Vagina (tissue), 2 donors: ENCODE measurements at places on chromosomes 1 and 21. TPM values are rescaled to one million over a fixed set of nuclear protein-coding genes. Genes with fewer than 3 reads are reported as not detected.

GRCh38 chr1:21680381-21680780, 11.2 kb upstream of the RAP1GAP start:
- peaks cover 10% of the 10 kb centered on the region for H3K4me1 ChIP-seq
- H3K36me3 ChIP-seq, result peaks cover 3% of the 10 kb centered on the region
- no peaks in the 10 kb centered on the region for H3K27me3 ChIP-seq
- DNase-seq, result no peak
- no peak overlapping the region for H3K27ac ChIP-seq
- H3K4me3 ChIP-seq, result no peak overlapping the region

DNA sequence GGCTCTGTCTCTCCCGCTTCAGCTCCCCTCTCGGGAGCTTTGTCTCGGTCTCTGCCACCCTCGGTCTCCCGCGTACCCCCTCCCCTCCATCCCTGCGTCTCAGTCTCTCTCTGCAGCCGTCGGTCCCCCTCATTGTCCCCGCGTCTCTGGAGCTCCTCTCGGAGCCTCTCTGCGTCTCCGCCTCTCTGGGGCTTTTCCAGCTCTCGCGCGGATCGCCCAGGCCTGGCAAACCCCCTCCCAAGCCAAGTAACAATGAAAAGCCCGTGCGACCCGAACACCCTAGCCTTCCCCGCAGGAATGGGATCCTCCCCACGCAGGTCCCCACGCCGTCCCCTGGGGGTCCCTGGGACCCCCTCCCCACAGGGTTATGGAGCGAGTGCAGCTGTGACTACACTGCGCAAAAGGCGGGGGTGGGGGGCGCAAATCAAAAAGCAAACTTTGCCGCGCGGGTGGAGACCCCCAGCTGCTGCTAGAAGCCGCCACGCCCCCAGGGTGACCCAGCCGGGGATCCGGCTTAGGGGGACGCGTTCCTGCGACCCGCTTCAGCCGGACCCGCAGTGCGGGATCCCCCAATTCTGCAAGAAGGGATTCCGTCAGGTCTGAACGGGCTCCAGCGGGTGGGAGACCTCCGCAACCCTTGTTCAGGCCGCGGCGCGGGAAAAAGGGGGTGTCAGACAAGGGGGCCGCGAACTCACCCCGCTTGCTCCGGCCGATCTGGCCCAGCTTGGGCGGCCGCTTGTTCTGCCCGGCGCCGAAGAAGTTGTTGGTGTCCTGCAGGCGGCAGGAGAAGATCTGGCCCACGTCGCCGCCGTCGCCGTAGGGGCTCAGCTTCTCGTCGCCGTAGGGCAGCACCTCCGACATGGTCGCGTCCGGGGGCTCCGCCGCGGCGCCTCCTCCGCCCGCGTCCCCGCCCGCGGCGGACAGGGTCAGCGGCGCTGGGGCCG, 1.2 kb downstream of the CAMK2N1 start:
- H3K27ac ChIP-seq, result peak overlapping the region; percentile 85
- H3K4me1 ChIP-seq, result peaks cover 36% of the 10 kb centered on the region
- no peaks in the 10 kb centered on the region for H3K27me3 ChIP-seq
- no peaks in the 10 kb centered on the region for H3K36me3 ChIP-seq
- peak overlapping the region; percentile 60 for H3K4me3 ChIP-seq
- DNase-seq, result no peak

DNA sequence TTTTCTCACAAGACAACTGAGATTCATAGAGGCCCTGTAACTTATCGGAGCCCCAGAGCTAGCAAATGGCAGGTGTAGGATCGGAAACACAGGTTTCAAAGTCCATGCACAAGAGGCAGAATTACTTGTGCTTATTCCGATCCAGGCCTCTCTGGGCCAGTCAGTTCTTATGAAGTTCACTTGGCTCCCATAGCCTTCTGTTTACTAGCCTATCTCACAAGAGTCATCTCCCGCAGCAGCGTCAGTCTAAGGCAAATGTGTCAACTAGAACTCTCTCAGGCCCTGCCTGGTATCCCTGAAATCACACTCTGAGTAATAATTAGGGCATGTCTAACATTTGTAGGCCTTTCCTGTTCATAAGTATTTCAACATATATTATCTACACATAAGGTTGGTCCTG, 43.3 kb downstream of the PHC2 start:
- DNase-seq, result no peak
- peaks cover 44% of the 10 kb centered on the region for H3K4me1 ChIP-seq
- no peaks in the 10 kb centered on the region for H3K27me3 ChIP-seq
- no peaks in the 10 kb centered on the region for H3K36me3 ChIP-seq
- H3K4me3 ChIP-seq, result no peak overlapping the region
- H3K27ac ChIP-seq, result no peak overlapping the region

DNA sequence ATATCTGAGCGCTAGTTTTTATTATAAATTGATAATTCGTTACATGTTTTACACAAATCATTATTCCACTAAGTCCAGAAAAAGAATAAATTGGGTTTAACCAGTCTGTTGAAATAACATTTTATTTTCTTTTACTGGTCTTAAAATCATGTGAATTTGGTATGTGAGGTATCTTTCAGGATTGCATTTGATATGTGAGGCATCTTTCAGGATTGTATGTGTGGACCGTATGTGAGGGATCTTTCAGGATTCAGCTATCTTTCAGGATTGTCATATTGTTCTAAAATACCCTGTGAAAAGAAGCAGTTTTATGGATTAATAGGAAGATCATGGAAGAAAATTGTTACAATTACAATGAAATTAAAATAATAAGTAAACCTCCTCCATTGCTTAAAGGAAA, 42.9 kb downstream of the USP25 start:
- H3K27me3 ChIP-seq, result no peaks in the 10 kb centered on the region
- no peak for DNase-seq
- no peaks in the 10 kb centered on the region for H3K36me3 ChIP-seq
- no peak overlapping the region for H3K4me3 ChIP-seq
- peaks cover 78% of the 10 kb centered on the region for H3K4me1 ChIP-seq

GRCh38 chr21:42942244-42942643, 16.8 kb upstream of the ERVH48-1 start:
- no peak for DNase-seq
- peaks cover 18% of the 10 kb centered on the region for H3K4me1 ChIP-seq
- no peaks in the 10 kb centered on the region for H3K27me3 ChIP-seq
- no peak overlapping the region for H3K27ac ChIP-seq
- no peaks in the 10 kb centered on the region for H3K36me3 ChIP-seq
- H3K4me3 ChIP-seq, result no peak overlapping the region

GRCh38 chr1:8374356-8374755, 56.4 kb downstream of the SLC45A1 start:
- H3K27ac ChIP-seq, result peak overlapping the region; percentile 82
- no peaks in the 10 kb centered on the region for H3K27me3 ChIP-seq
- no peaks in the 10 kb centered on the region for H3K36me3 ChIP-seq
- peaks cover 73% of the 10 kb centered on the region for H3K4me1 ChIP-seq

Gene CFAP107
- total RNA-seq, result not detected

GRCh38 chr1:97565886-97566285, 354.9 kb downstream of the DPYD start:
- no peak for DNase-seq
- H3K27ac ChIP-seq, result no peak overlapping the region
- H3K4me3 ChIP-seq, result no peak overlapping the region
- no peaks in the 10 kb centered on the region for H3K36me3 ChIP-seq
- H3K4me1 ChIP-seq, result no peaks in the 10 kb centered on the region
- H3K27me3 ChIP-seq, result no peaks in the 10 kb centered on the region

Gene TSPEAR
- not detected for total RNA-seq

Gene RGSL1
- total RNA-seq, result not detected

DNA sequence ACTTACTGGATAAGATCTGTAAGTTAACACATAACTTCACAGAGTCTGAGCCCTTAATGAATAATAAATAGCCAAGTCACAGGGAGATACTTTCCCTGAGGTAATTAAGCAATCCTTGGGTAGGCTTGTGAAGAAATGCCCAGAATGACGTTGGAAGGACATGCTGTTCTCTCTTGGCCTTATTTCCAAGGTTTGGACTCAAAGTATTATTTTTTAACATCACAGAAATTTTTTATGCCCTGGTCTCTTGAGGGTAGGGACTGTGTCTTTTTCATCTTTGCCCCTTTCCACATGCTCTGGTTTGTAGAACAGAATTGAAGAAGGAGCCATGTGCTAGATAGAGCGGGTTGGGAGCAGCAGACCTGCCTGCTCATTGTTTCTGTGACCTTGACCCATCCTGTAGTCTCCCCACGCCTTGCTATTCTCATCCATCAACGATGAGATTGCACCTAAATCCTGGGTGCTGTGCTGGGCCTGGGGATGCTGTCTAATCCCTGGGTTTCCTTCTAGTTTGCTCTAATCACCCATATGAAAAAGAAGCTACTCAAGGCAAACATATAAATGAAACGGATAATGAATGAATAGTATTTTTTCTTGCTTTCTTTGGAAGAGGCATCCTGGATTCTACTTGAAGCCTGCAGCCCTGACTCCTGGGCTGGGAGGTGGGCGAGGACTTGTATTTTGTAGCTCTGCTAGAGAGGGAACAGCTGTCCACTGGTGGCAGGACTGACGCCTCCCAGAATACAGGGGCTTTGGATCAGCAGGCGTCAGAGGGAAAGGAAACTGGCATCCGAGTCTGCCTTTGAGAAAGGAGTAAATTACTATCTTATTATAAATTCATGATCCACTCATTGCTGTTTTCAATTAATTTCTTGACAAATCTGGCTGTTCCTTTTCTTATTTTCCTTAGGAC, 17.5 kb upstream of the LAMTOR5 start:
- no peaks in the 10 kb centered on the region for H3K27me3 ChIP-seq
- no peak for DNase-seq
- H3K27ac ChIP-seq, result no peak overlapping the region
- no peak overlapping the region for H3K4me3 ChIP-seq
